ENCODE measurements at places on chromosomes 13 and 19. TPM values are rescaled to one million over a fixed set of nuclear protein-coding genes. Genes with fewer than 3 reads are reported as not detected.

Gene KLK3
- total RNA-seq, result not detected

Gene PDS5B
- 26.5 TPM for total RNA-seq

GRCh38 chr13:60242043-60242595 lies 78.4 kb upstream of the DIAPH3 start:
- no peak overlapping the region for H3K4me3 ChIP-seq
- H3K36me3 ChIP-seq, result no peaks in the 10 kb centered on the region
- H3K27me3 ChIP-seq, result peaks cover 21% of the 10 kb centered on the region
- no peak for DNase-seq

DNA sequence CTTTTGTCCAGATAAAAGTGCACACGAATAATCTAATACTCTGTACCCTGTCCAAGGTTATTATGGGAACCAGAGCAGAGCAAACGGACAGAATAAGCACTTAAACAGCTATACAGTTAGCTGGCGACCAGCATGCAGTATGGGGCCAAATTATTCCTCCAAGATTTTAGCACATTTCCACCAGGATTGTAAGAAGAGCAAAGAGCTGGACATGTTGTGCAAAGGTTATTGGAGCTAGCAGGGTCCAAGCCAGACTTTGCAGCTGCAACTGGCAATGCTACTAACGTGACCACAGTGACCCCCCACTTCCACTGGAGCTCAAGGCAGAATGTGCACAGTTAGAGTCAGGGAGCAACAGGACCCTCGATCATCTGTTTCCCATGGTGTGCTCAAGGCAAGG lies 89.9 kb downstream of the COL4A1 start:
- no peaks in the 10 kb centered on the region for H3K4me1 ChIP-seq
- no peaks in the 10 kb centered on the region for H3K27me3 ChIP-seq
- H3K27ac ChIP-seq, result no peak overlapping the region
- no peaks in the 10 kb centered on the region for H3K36me3 ChIP-seq

All from HCT116 (cell line).